ENCODE measurements at places on chromosomes 2 and 18. TPM values are rescaled to one million over a fixed set of nuclear protein-coding genes. Genes with fewer than 3 reads are reported as not detected.

The TRIM43 gene
- total RNA-seq: not detected

The ATP8B1 gene
- total RNA-seq: not detected

The DSC2 gene
- not detected for total RNA-seq

The SLC23A3 gene
- 2.3 TPM for total RNA-seq

The KYNU gene
- total RNA-seq: not detected

The SERPINB13 gene
- total RNA-seq: not detected

The LRRTM1 gene
- total RNA-seq: not detected

GRCh38 chr2:37537316-37537715 lies 134.1 kb downstream of the CDC42EP3 start:
- DNase-seq: no peak

- DNase-seq: no peak
Measured at GRCh38 chr2:218146056-218146455, 20.2 kb downstream of the CXCR2 start.

- DNase-seq: no peak
Measured at GRCh38 chr18:12721495-12722275, 18.8 kb downstream of the PSMG2 start.

DNA sequence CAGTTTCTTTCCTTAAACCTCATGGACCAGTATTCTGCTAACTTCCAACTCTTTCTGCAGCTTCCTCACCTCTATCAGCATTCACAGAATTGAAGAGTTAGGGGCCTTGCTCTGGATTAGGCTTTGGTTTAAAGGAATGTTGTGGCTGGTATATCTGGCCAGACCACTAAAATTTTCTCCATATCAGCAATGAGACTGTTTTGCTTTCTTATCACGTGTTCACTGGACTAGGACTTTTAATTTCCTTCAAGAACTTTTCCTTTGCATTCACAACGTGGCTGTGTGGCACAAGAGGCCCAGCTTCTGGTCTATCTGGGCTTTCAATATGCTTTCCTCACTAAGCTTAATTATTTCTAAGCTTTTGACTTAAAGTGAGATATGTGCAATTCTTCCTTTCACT lies 33.4 kb downstream of the SP3 start:
- no peak for DNase-seq

GRCh38 chr2:118945881-118946280 lies 3.9 kb downstream of the MARCO start:
- DNase-seq: no peak

DNA sequence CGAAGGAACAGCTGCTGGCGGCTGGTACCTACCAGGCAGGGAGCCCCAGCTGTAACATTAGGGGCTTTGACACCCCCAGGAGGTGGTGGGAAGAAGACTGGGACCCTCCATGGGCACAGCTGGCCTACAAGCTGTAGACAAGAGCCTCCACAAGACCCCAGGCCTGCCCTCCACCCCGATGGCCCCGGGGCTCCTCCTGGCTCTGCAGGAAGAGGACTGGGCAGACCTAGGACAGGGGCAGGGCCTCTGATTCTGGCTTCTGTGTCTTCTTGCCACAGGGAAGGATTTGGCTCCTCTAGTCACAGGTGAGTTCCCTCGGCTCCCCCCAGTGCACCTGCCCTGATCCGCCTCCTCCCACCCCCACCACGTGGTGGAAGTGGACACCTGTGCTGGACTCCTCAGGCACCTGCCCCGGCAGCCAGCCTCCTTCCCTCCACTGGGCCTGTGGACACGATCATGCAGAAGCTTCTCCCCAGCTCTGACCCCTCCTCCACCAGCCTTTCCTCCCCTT lies 53.4 kb upstream of the ODC1 start:
- no peak for DNase-seq

DNA sequence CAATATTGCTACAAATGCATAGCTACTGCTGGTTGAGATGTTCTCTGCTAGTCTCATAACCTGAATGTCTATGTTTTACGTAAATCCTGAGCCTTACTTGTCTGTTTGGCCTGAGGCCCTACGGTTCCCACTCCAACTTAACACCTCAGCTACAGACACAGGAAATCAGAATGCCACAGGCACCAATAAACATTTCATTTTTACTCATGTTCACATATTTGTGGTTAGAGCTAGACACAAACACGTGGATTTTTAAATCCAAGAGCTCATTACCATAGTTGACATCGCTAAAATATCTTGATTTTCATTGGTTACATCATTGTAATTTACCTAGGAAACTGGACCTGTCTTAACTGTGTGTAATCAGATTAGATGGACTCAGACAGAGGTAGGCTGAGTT lies 263.8 kb upstream of the CDH19 start:
- DNase-seq: no peak

DNA sequence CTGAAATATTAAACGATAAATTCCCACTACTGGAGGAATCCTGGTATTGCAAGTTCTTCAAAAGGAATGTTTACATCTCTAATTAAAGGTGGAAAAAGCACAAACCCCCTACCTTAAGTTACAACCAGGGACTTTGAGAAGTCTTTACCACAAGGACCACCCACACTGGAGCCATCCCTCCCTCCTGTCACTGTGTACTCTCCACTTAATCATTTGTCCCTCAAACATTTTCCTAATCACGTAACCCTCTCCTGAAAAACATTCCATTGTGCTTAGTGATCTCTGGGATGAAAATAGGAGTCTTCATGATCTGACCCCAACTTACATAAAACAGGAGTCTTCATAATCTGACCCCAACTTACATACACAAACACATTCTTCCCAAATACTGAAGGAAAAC lies 85.7 kb downstream of the SUCLG1 start:
- DNase-seq: no peak

DNA sequence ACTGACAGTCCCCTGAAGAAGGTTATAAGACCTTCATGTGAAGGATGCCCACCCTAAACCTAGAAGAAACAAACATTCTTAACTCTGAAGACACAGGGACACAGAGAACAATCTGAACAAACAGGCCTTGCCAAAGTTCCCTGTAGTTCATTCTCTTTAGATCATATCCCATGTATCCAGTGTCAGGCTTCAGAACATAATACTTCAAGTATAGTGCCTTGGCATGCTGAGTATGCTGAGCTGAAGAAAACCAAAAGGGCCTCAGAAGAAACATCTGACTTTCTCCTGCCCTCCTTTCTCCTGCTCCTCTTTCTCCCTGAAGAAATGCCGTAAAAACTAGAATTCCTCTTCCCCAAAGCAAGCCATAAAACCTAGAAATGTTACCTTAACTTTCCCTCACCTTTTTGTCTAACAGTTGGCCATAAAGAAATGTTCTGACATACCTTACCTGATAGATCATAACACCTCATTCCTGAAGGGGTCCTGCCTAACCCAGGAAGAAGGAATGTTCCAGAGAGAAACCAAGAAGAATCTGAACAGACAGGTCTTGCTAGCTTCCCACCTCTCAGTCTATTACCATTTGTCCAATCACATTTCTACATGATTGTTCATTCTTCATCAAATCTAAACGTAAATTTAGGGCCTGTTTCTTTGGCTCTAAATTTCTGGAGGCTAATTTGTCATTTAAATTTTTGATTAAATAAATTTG lies 160.1 kb upstream of the ZC3H15 start:
- no peak for DNase-seq

- DNase-seq: no peak
Measured at GRCh38 chr2:148578493-148578884, 66.1 kb upstream of the EPC2 start.

- no peak for DNase-seq
Measured at GRCh38 chr18:79871481-79872091, 73.8 kb downstream of the KCNG2 start.

GRCh38 chr2:30439879-30440278 lies 7.2 kb upstream of the LCLAT1 start:
- no peak for DNase-seq

DNA sequence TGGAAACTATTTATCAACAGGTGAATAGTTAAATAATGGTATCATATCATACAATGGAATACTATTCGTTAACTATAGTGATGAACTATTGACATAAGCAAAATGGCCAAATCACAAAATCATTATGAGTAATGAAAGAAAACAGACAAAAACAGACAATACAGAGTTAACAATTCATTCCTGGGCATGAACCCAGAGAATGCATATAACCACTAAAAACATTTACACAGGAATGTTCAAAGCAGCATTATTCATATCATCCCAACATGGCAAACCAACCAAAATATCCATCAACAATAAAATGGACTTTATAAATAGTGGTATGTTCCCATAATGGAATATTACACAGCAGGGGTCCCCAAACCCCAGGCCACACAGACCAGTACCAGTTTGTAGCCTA lies 131.2 kb upstream of the CYP1B1 start:
- DNase-seq: no peak

GRCh38 chr2:238165288-238165921 lies 6.6 kb downstream of the ERFE start:
- no peak for DNase-seq

DNA sequence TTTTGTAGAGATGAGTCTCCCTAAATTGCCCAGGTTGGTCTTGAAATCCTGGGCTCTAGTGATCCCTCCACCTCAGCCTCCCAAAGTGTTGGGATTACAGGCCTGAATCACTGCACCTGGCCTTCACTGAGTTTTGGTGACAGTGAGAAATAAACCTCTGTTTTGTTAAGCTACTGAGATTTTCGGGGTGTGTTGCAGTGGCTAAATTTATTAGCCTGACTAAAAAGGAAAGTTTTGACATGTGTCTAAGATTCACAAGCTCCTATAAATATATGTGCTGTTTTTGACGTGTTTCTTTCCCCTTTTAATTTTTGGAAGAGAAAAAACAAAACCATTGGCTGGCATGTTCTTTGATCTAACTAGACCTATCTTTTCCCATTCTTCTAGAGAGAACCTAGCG lies 190.5 kb upstream of the MC4R start:
- no peak for DNase-seq

- DNase-seq: no peak
Measured at GRCh38 chr2:20381457-20381856, 30.8 kb upstream of the PUM2 start.

- DNase-seq: no peak
Measured at GRCh38 chr2:228367356-228367755, 185.9 kb upstream of the SPHKAP start.

DNA sequence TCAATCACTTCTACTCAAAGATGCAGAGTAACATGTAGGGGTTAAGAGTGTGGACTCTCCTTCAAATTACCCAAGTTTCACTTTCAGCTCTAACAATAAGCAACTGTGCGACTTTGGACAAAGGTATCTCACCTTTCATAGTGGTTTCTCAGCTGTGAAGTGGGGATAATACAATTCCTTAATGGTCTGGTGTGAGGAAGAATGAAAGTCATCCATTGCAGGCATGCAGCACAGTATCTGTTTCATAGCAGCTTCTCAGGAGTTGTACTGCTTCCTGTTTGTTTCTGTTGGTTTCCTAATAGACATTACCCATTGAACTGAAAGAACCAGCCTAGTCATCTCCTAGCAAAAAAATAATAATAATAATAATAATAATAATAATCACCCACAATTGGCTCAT lies 74.4 kb downstream of the DDX18 start:
- no peak for DNase-seq
